Stimulated activated CD4-positive, alpha-beta T cell treated with anti-CD3 and anti-CD28 coated beads, Interleukin-2, amount 100 ng/mL, for 48 hours (primary cell): ENCODE measurements at places on chromosomes 6 and 20.

GRCh38 chr6:109237077-109237985, 142.0 kb downstream of the CEP57L1 start:
- no peak for DNase-seq

GRCh38 chr6:33638556-33638955, 17.4 kb downstream of the ITPR3 start:
- no peak for DNase-seq

DNA sequence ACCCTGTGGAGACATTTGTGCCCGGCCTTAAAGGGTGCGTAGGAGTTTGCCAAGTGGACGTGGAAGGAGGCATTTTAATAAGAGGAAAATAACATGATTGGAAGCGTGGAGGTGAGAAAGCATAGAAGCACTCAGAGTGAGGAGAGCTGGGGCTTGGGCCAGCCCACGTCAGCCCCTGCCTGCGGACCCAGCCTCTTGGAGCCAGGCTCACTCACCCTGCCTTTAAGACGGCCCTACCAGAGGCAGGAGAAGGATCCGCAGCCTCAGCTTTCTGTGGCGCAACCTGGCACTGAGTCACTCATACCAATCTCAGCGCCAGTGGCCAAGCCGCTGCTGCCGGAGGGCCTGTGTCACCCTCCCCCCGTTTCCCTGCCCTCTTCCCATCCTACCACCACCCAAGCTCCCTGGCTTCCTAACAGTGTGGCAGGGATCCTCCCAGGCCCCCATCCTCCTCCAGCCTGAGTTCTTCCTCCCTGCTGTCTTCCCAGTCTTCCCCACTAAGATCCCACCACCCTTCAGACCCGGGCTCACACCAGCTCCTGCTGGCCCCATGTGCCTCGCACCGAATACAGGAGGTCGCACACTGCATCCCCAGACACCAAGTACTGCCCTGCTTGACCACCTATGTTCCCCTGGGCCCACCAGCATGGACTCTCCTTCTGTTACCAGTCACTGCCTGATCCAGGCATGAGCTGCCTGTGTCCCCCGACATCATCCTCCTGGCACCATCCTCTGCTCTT, 285.2 kb downstream of the UST start:
- peak; percentile 46 for DNase-seq

DNA sequence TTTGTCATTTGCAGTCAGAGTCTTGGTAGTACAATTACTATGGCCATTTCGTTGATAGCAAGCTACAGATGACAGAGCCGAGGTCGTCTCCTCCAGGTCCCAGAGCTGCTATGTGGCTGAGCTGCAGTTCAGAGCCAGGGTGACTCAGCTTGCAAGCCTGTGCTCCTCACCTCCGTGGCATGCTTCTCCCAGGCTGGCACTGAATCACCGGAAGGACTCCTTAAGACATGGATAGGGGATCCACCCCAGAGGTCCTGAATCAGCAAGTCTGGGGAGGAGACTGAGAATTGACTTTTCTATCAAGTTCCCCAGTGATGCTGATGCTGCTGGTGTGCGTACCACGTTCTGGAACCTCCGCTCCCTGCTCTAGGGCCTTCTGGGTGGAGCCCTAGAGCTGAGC, 291.2 kb downstream of the CDH26 start:
- no peak for DNase-seq

DNA sequence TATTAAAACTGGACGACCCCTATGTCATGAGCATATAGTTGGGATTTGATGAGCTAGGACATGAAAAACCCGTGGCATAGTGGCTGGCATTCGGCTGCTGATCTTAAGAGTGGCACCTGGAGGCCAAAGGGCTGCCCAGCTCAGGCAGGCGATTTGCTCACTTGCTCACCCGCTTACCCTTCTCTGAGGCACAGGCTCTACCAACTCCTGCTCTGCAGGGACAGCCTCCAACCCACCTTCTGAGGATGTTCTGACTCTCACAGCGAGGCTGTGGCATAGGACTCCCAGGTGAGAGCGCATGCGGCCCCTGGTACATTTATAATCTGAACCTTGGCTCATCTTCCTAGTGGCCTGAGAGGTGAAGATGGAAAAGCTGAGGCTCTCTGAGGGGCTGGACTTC, 995 bp downstream of the RSPO4 start:
- no peak for DNase-seq

- no peak for DNase-seq
Measured at GRCh38 chr6:34373511-34373910, 19.0 kb downstream of the NUDT3 start.

GRCh38 chr20:52993076-52993475, 20.9 kb downstream of the TSHZ2 start:
- no peak for DNase-seq

DNA sequence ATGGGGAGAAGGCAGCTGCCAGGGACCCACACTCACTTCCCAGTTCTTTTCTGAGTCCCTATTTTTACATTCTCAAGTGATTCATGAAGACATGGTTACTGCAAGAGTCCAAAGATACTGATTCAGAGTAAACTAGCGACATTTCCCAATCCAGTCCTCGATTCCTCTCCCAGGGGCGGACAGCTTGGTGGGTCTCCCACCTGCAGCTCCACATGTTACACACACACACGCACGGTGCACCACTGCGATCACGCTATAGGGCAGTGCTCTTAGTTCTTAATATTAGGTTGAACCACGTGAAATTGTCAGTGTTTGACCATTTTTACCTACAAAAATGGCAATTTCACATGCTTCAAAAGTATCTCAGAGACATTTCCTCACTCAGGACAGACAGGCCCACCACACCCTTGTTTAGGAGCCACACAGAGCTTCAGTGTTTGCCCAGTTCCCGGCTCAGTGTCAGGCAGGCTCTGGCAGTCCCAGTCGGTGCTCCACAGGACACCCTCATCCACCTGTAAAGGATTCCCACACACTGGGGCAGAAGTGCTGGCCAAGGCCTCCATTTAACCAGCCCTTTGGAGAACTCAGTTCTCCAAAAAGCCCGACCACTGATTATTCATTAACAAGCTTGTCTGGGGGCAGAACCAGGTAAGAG, 51.8 kb downstream of the RRBP1 start:
- no peak for DNase-seq

DNA sequence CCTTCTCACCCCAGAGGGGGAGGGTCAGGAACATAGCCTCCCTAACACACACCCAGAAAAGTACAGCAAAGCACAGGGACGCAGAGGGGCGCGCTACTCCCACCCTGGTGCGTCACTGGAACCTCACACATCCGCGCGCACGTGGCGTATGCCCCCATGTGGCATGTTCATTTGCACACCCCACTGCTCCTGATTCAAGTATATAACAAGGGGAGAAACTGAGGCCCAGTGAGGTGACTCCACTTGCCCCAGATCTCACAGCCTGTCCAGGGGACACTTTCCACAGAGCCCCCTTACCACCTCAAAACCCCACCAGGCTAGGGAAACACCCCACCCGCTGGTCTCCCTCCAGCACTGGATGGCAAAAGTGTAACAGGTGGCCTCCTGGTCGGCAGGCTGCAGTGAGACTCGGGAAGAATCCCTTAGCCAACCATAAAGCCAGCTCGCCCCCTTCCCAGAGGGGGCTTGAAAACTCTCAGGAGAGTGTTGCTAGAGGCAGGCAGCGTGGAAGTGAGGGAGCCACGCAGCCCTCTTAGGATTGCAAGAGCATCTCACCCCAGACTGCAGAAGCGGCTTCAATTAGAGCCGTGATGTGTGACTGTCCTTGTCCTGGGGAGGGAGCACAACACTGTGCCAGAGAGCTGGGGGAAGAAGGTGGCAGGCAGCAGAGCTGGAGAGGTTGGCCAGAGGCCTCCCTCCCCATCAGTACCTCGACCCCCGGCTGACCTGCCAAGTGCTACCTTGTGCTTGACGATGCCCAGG, at the start of gene GRM4:
GRM4 (minus strand) TSS at position 67 of the 762 bp plus-strand sequence. CDS start 12,591 bp downstream, outside the sequence.
- DNase-seq: no peak

DNA sequence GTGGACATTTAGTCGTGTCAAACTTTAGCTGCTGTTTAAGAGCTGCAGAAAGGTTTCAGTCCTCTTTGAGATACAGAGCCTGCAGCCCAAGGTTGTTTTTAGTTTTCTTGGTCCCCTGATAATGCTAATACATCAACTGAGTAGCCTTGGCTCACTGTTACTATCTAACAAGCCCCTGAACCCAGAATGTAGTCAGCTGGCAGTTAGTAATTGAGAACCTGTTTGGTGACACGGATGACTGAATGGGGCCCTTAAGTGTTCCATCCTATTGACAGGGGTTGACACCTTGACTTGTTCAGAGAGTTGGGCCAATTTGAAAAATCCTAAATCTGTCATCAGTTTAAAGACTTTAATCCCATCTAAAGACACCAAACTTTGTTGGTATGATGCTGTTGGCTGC, 2.8 kb downstream of the RTN4IP1 start:
- DNase-seq: no peak

DNA sequence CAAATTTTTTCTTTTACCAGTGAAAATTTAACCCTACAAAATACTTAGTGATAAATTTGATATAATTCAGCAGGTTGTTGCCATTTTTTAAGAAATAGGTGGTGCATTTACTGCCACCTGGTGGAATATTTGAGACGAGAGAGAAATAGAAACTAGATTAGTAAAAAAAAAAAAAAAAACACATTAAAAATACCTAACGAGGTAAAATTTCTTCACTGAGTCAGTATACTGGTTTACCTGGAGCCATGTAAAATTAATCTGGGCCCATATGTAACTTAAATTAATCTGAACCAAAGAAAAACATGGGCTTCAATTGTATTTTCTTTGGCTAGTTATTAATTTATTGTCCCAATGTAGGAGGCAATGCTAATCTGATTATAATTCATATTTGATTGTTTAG, 520.8 kb downstream of the EPM2A start:
- no peak for DNase-seq

GRCh38 chr6:98579941-98580340, 254.4 kb upstream of the POU3F2 start:
- DNase-seq: no peak

- DNase-seq: no peak
Measured at GRCh38 chr20:10428008-10428407, 6.0 kb downstream of the MKKS start.

DNA sequence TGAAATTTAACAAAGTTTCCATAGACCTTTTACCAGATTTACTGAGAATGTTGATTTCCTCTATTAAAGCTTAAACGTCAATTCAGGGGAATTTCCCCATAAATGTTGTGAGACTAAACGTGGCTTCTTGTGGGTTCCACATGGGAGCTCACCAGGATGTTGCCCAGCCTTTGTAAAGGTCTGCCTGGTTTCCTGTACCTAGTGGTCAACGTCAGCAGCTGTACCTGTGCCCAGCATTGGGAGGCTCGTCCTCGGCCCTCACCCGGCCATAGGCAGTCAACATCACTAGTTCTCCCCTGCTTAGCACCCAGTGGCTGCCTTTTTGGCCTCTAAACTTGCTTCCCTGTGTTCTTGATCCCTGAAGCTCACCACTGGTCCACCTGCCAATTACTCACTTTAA, 22.1 kb upstream of the CD83 start:
- DNase-seq: no peak

GRCh38 chr6:168699631-168700295, 258.8 kb downstream of the SMOC2 start:
- DNase-seq: no peak
